ENCODE measurements at places on chromosomes 6 and 20.

GRCh38 chr6:150490586-150490985 lies 109.1 kb upstream of the PLEKHG1 start:
- DNase-seq = no peak

DNA sequence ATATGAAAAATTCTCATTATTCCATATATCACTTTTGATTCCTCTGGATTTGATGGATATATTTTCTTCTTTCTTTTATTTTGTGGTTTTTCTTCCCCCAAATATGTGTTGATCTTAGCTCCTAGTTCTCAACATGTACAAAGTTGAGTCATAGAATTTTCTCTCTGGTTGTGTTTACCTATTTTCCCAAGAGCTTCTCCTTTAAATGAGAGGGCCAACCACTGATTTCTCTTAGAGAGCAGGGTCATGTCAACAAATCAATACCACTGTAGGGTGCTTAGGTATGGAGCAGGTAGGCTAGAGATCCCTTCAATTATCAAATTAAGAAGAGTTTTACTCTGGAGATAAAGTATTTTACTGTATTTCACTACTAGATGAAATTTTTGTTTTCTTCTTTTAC lies 145.7 kb downstream of the BMP5 start:
- no peak for DNase-seq

GRCh38 chr6:147173140-147173539 lies 31.1 kb upstream of the STXBP5 start:
- DNase-seq = no peak

DNA sequence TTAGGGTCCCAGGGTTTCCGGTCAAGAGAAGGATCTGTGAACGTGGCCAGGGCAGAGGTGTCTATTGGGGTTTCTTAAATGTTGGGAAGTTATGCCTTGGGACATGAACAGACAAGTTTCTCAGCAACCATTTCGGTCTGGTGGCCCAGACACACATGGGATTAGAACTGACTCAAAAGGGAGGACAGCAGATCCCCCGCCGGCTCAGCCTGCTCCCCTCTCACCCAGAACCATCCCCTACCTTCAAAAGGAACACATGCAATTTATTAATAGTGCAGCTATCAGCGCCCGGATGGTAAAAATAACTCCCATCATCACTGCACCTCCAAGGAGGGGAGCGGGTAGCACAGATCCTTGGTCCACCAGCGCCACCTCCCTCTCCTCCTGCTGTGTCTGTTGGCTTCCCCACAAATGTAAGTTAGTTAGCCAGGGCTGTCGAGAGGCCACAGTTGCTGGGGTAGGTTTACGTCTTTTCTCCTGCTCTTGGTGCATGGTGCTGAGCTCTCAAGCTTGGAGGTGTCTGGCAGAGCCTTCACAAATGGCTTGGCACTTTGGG lies 77.1 kb downstream of the TRAM2 start:
- no peak for DNase-seq

DNA sequence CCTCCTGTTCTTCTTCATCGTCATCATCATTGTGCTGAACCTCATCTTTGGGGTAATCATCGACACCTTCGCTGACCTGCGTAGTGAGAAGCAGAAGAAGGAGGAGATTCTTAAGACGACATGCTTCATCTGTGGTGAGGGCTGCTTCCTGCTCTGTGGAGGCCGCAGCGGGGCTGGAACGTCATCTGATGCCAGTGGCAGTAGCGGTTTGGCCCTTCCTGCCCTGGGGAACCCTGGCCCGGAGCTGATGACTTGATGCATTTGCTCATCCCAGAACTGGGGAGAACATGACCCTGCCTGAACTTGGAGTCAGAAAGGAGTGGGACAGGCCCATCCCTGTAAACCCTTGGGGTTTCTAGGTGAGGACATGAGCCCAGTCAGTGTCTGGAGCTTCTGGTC lies 18.7 kb downstream of the UQCC2 start:
- peak; percentile 47 for DNase-seq

- DNase-seq = no peak
Measured at GRCh38 chr6:137222381-137222780, 3.2 kb upstream of the IFNGR1 start.

DNA sequence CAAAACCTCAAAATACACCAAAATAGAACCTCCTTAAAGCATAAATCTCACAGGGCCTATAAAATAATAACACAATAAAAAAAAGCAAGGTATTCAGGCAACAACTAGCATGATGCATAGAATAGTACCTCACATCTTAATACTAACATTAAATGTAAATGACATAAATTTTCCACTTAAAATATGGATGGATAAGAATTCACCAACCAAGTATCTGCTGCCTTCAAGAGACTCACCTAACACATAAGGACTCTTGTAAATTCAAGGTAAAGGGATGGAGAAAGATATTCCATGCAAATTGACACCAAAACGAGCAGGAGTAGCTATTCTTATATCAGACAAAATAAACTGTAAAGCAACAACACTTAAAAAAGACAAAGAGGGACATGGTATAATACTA lies 52.2 kb downstream of the PERP start:
- DNase-seq = no peak

- DNase-seq = no peak
Measured at GRCh38 chr6:84093441-84094435, 60.2 kb downstream of the MRAP2 start.

GRCh38 chr6:83847179-83847578 lies 6.0 kb upstream of the RIPPLY2 start:
- DNase-seq = no peak

- DNase-seq = no peak
Measured at GRCh38 chr6:62043084-62043483, 242.9 kb downstream of the KHDRBS2 start.

DNA sequence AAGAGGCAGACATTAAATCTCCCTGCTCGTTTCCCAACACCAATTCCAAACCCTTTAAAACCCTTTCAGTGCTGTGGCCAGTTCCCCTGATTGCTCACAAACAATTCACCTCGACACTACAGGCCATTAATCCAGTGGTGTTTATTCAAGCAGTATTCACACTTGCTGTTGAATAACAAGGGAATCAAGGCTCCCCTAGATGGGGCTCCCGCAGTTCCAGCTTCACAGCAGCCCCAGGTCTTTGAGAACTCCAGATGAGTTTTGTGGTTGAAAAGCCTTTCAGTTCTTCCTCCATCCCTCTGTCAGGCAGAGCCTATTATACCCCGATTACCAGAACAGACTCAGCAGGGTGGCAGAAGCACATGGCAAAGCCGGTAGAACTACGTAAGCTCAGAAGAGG lies 36.2 kb downstream of the JAG1 start:
- no peak for DNase-seq

DNA sequence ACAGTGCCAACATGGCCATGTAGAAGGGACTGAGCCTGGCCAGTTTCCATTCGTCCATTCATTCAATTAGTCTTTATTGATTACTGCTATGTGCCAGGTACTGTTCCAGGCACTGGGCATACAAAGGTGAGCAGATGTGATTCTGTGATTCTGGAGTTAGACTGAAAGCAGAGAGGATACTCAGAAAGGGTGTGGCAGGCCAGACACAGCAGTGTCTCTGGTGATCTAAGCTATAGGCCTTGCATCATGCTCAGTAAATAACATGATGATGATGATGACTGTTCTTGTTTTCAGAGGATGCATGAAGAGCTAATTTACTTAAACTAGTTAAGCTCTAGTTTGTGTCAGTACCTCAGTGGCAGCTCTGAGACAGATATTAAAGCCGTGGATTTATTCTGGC lies 31.4 kb upstream of the FUCA2 start:
- no peak for DNase-seq

- peak; percentile 14 for DNase-seq
Measured at GRCh38 chr20:728256-728944, 39.9 kb downstream of the SLC52A3 start.

DNA sequence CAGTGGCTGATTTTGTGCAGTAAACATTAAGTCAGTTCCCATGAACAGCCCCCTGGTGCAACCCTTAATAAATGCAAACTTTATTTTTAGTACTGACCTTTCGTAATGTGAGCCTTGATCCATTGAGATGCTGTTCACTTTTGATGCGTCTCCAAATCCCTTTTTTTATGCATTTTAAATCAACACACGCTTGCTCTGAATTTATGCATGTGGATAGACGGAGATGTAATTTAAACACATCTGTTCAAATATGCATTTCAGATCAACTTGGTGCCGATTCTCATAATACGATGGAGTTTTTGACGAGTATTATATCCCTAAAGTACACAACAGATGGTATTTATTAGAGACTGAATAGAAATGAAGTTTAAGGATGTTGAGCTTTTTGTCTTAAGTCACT lies 505.7 kb downstream of the CDKAL1 start:
- DNase-seq = no peak

DNA sequence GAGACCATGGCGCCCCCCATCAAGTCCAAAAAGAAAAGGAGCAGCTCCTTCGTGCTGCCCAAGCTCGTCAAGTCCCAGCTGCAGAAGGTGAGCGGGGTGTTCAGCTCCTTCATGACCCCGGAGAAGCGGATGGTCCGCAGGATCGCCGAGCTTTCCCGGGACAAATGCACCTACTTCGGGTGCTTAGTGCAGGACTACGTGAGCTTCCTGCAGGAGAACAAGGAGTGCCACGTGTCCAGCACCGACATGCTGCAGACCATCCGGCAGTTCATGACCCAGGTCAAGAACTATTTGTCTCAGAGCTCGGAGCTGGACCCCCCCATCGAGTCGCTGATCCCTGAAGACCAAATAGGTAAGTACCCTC lies 41.7 kb upstream of the NAA20 start:
- no peak for DNase-seq

- no peak for DNase-seq
Measured at GRCh38 chr20:4216866-4217265, 201.5 kb upstream of the RNF24 start.

- no peak for DNase-seq
Measured at GRCh38 chr6:14635934-14636591, 518.5 kb downstream of the CD83 start.

- DNase-seq = no peak
Measured at GRCh38 chr6:1486387-1486786, 97.0 kb downstream of the FOXF2 start.

DNA sequence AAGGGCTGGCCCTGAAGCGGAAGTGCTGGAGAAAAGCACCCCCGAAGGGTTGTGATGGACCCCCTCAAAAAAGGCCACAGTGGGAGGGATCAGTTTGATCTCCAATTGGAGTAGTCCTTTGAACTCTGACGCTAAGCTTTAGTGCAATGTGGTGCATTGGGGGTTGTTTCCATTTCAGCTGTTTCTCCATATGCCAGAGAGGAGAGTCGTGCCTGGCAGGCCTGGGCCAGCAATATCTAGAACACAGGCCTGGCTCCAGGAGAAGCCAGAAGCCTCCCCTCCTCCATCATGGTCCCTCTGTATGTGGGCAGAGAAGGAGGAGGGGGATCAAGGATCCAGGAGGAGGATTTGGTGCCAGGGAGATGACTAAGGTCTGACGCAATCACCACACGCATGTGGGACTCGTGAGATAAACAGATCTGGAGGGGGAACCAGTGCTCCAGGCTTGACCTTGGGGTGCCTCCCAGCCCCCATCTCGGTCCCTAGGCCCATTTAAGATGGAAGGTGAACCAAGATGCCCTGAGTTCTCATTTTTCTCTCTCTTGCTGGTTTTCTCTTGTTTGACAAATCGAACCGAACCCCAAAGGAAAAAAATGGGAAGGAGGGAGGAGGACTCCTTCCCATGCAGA lies 517.4 kb upstream of the JARID2 start:
- DNase-seq = no peak

- DNase-seq = no peak
Measured at GRCh38 chr6:27260836-27261375, 13.4 kb downstream of the PRSS16 start.

- DNase-seq = no peak
Measured at GRCh38 chr6:6971369-6971768, 136.4 kb upstream of the RREB1 start.

- no peak for DNase-seq
Measured at GRCh38 chr6:33128318-33128717, 52.5 kb downstream of the HLA-DPB1 start.

DNA sequence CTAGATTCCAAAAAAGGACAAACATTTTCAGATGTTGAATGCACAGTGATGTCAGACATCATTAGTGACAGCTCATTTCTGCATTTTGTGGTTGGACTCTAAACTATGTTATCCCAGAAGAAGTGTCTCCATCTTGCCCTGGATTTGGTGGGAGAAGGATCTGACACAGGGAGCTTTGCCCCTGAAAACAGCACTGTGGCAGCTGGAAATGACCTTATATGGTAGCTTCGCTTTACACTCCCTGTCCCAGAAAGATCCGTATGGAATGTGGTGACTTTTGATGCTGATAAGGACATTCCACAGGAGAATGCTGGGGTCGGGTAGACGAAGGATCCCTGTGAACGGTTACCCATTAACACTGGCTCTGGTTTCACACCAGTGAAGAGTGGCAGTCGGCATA lies 87.2 kb upstream of the EDN1 start:
- DNase-seq = no peak

DNA sequence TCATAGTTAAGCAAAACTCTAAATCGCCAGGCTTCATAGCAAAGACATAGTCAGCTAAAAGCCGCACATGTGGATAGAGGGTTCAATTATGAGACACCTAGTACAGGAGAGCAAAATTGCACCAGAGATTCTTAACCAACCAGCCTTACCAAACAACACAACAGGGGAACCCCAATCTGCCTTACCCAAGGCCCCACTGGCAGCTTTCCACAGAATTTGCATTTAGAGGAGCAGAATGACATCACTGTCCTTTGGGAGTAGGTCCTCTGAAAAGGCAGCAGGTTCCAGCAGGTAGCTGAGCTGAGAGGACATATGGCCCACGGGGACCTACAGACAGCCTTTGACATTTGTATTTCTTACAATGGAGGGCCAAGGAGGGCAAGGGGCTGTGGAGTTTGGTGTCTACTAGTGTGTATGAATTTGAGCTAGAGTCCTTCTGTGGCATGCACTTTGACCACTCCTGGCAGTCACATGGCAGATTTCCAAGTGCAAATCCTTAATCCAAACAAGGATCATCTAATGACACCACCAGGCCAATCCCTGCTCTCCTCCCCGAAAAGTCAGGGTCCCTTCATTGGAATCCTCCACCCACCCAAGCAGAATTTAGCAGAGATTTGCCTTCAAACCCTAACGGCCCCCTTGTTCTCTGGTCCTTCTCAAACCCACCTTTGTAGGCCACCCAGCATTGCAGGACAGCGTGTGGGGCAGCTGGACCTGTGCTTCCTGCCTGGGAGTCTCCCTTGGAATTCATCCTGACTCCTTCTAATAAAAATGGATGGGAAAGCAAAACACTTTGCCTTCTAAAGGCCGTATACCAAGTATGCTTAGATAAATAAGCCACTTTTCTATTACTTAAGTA lies 171.2 kb upstream of the SUPT3H start:
- no peak for DNase-seq

GRCh38 chr20:61684583-61685235 lies 381.0 kb downstream of the TAF4 start:
- no peak for DNase-seq

All from activated gamma-delta T cell treated with anti-CD3 and anti-CD28 coated beads, Interleukin-2, amount 50 U/mL, for 16 hours (primary cell).